CD8-positive, alpha-beta memory T cell (primary cell): ENCODE measurements at places on chromosomes 2 and 18. TPM values are rescaled to one million over a fixed set of nuclear protein-coding genes. Genes with fewer than 3 reads are reported as not detected.

- DNase-seq = no peak
These were observed 90.1 kb upstream of the SMAD2 start for GRCh38 chr18:48020337-48021250.

GRCh38 chr2:69789175-69789721 is 40.2 kb upstream of the GMCL1 start:
- DNase-seq = no peak

Gene TMEM163
- total RNA-seq = not detected

- DNase-seq = no peak
These were observed 46.8 kb downstream of the EMX1 start for GRCh38 chr2:72964146-72964525.

Gene CCDC68
- total RNA-seq = not detected

GRCh38 chr2:210577263-210578071 is 21.1 kb downstream of the CPS1 start:
- no peak for DNase-seq

DNA sequence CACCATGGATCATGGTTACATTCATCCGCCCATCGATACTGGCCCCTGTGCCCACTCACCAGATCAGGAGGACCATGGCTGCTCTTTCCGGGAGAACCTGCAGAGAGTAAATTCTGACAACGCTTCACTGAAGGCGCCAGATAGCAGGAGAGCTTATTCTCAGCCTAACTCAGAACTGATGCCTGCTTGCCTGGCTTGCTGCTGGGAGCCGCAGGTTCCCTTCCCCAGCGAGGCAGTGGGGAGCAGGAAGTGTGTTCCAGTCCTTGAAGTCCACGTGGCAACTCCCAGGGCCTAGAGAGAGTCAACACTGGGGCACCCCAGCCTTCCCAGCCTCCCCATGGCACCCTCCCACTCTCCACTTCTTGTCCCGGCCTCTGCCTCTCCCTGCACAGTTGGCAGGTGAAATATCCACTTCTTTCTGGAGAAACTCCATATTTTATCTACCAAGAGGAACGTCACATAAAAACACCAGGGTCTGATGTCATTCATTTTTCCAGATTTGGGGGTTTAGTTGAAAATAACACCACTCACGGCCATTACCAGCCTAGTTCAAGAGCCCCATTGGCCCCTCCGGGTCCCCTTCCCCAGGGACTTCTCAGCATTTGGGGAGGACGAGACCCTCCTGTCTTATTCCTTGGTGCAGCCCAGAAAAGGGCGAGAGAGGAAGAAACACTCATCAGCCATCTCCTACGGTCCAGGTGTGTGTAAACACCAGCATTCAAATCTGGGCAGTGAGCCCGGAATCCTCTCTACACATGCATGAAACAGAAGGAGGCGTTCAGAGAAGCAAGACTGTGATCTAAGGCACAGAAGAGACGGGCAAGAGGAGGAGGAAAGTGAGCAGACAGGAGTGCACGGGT is 3.5 kb upstream of the TUBB6 start:
- DNase-seq = no peak

DNA sequence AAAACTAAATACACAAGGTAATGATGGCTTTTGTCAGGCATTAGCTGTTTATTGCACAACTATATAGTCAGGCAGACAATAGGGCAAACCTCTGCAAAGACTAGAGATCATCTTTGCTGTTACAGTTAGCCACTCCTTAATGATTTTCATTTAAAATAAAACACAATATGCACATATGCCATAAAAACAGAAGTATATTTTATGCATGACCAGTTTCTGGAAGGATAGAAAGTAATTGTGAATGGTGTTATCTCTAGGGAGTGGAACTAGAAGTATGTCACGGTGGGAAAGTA is 102.0 kb downstream of the CHN1 start:
- DNase-seq = no peak
